ENCODE measurements at places on chromosomes 3 and 15.

DNA sequence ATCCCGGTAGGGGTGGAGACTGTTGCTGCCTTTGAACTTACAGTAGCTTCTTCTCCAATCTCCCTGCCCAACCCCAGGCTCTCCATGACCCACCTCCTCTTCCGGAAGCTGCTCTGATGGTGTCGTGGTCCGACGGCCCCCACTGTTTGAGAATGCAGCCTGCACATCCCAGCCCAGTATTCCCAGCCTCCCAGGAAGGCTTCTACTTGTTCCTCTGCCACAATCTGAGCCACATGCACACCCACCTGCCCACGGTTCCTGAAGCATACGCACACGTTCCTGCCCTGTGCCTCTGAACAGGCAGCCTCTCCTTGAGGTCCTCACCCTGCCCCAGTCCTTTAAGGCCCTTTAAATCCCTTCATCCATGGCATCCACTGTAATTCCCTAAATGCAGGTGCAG, 57.4 kb downstream of the ABTB1 start:
- DNase-seq: no peak

DNA sequence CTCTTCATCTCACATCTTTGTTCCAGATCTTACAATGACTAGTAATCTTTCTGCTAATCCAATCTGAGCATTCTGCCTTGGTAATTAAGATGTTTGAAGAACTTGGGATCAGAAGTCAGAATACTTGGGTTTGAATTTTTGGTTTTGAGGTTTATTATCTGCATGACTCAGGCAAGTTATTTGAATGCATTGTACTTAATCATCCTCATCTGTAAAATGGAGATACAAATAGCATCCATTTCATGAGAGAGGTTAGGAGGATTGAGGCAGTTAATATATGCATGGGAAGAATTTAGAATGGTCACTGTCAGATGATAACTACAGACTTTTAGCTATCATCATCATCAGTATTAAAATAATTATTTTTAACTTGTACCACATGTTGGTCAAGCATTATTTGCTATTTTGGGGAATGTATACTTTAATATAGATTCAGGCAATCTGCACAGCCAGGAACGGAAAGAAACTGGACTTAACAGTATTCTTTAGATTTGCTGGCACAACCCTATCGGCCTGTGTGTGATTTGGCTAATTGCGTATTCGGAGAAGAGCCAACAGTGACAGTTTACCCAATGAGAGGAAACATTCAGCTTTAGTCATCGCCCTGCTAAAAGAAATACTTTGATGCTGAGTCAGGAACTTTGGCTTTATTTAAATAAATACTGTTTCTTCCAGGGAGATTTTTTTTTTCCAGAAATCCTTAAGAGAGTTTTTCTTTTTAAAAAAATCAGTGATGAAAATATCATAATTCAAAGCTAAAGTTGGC, 600.0 kb downstream of the ROBO1 start:
- no peak for DNase-seq

- DNase-seq: no peak
Observed at GRCh38 chr3:171790898-171791691, 19.2 kb downstream of the PLD1 start.

GRCh38 chr15:74131628-74132413, 1.4 kb downstream of the ISLR2 start:
- no peak for DNase-seq

- no peak for DNase-seq
Observed at GRCh38 chr15:74775132-74775562, 6.7 kb upstream of the CSK start.

DNA sequence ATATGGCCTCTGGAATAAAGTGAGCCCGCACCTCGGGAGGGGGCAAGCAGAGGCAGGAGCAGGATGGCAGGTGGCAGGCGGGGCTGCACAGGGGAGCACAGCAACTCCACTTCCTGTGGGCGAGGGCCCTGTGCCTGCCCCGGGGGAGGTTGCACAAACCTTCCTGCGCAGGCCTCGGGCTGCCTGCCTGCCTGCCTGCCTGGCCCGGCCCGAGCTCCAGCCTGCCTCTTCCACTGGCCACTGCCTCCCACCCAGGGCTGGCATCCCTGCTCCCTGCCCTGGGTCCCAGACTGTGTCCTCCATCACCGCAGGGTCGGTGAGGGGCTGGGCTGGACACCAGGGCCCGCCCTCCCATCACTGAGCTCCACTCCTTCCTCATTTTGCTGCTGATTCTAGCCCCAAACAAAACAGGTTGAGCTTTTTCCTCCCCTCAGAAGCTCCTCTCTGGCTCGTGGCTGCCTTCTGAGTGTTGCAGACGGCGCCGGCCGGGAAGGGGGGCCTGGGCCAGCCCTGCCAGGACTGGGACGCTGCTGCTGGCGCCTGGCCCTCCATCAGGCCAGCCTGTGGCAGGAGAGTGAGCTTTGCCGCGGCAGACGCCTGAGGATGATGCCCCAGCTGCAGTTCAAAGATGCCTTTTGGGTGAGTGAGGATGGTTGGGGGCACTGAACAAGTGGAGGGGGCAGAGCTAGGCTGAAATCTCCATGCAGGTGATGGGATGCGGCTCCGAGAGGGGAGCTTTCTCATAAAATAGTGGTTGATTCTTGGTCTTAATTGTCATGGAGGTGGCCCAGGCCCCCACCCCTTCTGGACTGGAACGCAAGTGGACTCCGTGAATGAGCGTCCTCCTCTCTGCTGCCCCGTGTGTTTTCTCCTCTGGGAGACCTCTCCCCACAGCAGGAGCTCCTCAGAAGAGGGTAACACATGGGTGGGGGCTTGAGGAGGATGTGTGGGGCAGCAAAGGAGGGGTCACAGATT, at the start of gene PSTPIP1:
Gene PSTPIP1, plus strand, starts transcription at position 156 of the 975 bp plus-strand sequence. Its CDS starts 448 bp downstream, at position 604.
- DNase-seq: no peak

DNA sequence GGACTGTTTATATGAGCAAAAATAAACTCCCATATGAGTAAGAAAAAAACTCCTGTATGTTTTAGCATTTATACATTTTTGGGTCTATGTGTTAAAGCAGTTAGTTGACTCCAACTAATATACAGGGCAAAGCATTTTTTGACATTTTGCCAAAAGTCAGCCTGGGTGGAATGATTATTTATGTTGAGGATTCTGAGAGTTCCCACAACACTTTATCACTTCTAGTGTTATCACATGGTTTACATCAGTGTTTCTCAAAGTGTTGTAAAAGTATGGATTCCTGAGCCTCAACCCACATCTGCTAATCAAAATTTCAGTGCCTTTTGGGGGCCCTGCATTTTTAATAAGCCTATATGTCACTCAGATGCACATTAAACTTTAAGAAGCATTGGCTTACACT, 337.3 kb upstream of the WNT5A start:
- DNase-seq: no peak

GRCh38 chr15:58742022-58742813, 7.3 kb downstream of the ADAM10 start:
- no peak for DNase-seq

GRCh38 chr3:133388696-133389395, 11.0 kb upstream of the BFSP2 start:
- DNase-seq: no peak

DNA sequence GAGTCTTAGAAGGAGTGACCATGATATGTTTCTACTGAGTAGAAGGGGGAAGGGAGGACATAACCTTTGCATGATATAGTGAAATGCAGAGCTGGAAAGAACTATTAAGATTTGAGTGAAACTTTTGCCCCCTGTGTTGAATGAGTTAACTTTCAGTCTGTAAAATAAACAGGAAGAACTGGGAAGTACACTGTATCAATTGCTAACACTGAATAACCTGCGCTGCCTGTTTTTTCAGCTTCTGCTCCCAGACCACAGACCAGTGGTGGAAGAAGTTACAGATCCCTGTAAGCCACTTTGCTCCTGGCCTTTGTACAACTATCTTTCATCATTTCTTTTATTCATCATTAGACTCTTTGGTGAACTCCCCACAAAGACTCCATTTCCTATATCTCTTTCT, 3.6 kb upstream of the LRCH3 start:
- no peak for DNase-seq

GRCh38 chr3:128232376-128233178, 79.3 kb downstream of the EEFSEC start:
- no peak for DNase-seq

- DNase-seq: no peak
Observed at GRCh38 chr3:72663429-72663828, 184.8 kb downstream of the SHQ1 start.

- no peak for DNase-seq
Observed at GRCh38 chr15:45128971-45129639, 574 bp downstream of the DUOXA1 start.

DNA sequence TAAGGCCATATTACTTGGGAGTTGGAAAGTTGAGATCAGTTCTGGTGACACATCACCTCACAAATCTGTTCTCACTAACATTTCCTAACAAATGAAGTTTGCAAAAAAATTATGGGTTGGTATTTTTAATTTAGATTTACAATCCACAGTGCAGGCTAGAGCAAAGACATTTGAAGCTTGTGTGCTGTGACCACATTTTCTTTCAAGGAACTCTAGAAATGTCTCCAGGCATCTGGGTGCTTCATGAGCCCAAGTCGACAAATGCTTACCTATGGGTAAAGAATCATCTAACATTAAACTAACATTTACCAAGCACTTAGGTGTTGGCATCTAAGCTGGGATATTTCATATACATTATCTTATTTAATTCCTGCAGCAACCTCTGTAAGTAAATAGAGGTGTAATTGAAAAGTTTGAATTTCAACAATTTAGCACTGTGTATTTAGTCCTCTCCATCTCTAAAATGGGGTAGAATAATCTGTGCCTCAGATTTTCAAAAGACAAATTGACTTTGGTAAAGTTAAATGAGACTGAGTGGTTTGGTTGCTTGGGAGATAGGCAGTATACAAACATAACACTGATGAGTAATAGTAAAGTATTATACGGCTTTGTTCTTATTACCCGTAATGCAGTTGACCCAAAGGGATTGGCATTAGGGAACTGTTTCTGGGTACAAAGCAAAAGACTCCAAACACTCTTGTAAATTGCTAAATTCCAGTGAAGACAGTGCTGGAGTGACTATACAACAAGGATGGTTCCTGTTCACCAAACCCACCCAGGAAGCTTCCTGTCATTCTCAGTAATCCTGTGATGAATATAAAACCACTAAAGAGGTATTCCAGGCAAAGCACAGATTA, 162.5 kb downstream of the TPRG1 start:
- DNase-seq: no peak

- no peak for DNase-seq
Observed at GRCh38 chr3:45677033-45677446, 12.2 kb upstream of the SACM1L start.

DNA sequence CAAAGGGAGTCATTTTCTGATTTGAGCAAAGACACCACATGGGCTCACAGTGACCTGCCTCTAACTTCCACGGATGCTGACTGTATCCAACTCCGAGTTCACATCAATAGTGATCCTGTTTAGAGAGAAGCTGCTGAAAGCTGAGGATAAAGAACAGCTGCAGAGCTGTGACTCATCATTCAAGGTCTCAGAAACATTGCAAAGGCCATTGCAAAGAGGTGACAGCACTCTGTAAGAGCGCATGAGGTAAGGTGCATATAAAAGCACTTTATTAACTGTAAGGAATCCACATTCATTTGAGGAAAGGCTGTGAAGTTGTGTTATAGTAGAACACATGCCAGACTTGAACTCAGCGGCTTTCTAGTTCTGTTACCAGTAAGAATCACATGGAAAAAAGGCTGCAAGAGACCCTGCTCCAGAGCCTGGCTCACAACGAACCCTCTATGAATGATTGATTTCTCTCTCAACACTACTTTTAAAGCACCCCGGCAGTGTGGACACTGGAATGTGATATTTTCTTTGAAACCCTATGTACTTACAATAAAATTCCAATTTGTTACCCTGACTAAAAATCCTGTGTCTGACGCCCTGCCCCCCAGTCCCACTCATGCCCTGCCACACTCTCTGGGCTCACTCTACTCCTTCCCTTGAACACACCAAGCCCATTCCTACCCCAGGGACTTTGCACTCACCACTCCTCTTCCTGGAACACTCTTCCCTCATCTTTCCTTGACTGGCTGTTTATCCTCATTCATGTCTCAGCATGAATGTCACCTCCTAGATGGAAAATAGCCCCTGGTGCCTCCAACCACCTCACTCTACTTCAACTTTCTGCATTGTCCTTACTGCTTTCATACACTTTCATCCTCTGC, 111.2 kb downstream of the LSM3 start:
- DNase-seq: no peak

DNA sequence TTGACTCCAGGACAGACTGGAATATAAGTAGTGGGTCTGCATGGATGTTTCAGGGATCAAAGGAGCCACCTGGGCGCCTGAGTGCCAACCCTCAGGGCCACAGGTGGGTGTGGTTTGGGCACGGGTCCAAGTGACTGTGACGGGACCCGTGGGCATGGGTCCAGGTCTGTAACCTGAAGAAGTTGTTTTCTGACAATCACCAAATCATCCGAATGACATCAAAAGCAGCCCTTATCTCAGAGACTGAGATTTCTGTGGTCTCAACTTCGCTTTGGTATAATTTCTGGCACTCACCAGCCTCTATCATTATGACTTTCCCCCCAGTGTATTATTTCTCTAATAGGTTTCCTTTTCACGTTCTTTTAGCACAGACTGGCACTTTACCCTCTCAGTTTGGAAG, 24.4 kb downstream of the RLBP1 start:
- DNase-seq: no peak

DNA sequence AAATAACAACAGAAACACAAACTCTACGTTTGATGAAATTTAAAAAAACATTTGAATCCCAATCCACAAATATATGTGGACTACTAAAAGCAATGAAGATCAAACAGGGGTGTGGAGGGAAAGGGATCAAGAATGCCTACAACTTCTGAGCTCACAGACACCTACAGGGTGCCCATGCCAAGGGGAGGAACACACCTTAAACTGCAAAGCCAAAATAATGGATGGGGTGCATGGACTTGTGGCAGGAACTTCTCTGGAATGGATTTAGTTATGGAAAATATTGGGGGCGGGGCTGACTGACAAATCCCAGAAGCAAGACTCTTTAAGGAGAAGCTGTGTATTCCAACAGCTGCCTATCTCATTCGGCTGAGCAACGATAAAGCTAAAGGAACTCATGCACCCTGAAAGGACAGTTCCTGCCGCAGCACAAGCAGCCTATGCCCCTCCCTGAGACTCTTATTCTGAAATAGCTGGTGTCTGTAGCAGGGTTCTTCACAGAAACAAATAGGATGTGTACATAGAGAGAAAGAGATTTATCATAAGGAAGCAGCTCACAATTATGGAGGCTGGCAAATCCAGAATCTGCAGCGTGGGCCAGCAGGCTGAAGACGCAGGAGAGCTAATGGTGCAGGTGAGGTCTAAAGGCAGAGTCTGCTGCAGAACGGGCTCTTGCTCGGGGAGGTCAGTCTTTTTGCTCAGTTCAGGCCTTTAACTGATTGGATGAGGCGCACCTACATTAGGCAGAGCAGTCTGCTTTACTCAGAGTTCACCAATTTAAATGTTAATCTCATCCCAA, 24.5 kb upstream of the PLA2G4D start:
- DNase-seq: peak; percentile 14

GRCh38 chr3:37862219-37862902, 681 bp downstream of the CTDSPL start:
- peak; percentile 36 for DNase-seq

- no peak for DNase-seq
Observed at GRCh38 chr15:81294516-81294880, 29.4 kb downstream of the STARD5 start.

GRCh38 chr15:22831473-22831872, 7.0 kb upstream of the NIPA2 start:
- DNase-seq: no peak

All from hematopoietic multipotent progenitor cell treated with erythropoietin and hydrocortisone succinate and interleukin-3 and kit ligand, for 8 days (in vitro differentiated cells).